Fibroblast of the conjunctiva (primary cell): ENCODE measurements at places on chromosomes 2 and 18.

DNA sequence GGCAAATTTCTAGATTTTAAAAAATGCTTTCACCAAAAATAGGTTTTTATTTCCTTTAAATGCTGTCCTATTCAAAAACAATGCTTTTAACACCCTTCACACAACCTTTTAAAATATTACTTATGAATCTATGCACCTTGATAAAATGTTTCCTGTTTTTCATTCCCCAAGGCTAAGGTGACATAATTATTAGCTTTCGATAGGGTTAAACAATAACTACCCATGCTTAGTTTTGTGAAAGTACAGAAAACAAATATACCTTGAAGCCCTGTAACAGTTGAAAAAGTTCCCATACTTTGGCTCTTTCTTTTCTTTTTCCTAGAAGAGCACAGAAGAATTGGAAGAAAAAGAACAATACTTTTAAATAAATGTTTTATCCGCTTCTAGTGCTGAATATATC is 54.9 kb upstream of the ITPRID2 start:
- DNase-seq = no peak

GRCh38 chr2:112626604-112627059 is 19.1 kb upstream of the SLC20A1 start:
- peak; percentile 46 for DNase-seq

DNA sequence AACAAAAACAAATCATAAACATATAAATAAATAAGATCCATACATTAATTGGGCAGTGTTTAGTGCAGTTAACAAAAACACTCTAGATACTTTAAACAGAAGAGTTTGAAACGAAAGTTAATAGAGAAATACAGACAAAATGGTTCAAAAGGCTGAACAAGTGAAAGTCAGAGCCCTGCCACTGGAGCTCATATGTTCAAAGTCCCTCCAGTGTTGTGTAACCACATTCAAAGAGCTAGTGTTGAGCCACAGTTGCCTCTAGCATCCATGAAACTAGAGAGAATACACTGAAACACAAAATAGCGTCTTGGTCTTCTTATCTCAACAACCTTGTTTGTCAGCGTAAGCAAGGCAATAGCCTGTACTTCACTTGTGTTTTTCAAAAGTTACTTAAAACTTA is 1309.8 kb upstream of the NRXN1 start:
- no peak for DNase-seq

DNA sequence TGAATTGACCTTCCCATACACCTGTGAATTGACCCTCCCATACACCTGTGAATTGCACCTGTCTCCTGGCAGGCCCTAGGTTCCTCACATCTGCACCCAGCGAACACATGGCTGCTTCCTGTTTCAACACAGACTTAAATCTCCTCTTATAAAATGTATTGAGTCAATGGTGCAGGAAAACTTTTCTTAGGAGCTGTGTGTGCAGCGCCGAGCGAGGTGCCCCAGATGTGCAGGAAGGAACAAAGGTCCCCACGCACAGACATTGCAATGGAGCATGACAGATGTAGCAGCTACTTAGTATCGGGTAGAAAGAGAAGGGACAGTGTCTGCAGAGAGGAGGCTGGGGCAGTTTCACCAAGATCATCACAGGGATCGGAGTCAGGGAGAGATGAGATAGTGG is 85.5 kb upstream of the PXDN start:
- DNase-seq = no peak

DNA sequence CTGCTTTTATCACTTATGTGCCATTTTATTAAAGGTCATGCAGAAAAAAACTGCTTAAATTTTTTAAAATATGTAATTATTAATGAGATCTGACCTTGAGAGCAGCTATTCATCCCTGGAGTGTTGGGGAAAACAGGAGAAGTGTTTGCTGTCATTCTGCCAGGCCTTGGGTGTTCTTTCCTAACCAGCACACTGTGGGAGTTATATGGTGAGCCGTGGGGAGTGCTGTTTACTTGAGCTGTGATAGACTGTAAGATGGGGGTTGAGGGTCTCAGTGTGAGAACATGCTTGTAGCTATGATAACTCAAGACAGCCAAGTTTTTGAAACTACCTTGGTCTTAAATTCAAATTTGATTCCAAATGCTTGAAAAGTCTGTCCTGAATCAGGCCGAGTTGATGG is 101.3 kb upstream of the ARHGAP28 start:
- DNase-seq = no peak

DNA sequence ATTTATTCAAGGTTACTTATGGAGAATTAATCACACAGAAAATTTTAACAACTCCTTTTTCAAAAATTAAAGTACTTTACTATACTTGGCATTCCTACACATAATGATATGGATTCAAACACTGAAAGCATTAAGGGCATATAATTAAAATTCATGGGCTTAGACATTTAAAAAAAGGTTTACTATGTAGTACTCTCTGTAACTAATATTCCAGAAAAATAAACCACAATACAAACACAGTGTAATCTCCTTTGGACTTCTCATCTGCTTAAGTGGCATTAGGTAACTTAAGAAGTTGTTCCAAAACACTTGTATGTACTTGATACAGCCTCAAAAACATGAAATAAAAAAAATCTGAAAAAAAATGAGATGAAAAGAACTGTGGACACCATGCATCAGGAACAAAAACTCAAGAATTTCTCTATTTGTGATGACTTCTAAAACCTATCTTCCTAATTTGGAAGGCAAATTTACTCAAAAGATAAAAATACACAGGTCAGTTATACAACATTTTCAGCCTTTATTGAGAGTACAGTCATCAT is 21.0 kb downstream of the C1D start:
- no peak for DNase-seq

- no peak for DNase-seq
These were observed 33.1 kb upstream of the HDAC4 start for GRCh38 chr2:239433777-239434403.

DNA sequence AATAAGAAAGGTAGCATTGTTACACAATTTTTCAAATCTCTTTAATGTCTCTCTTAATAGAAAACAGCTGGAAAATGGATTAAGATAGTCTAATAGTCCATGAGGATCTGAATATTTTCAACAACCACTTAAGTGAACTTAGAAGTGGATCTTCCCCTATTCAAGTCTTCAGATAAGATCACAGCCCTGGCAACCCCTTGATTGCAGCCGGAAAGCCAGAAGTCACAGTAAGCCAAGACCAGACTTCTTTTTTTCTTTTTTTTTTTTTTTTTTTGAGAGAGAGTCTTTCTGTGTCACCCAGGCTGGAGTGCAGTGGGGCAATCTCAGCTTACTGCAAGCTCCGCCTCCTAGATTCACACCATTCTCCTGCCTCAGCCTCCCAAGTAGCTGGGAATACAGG is 18.6 kb upstream of the ZC3H15 start:
- DNase-seq = no peak

DNA sequence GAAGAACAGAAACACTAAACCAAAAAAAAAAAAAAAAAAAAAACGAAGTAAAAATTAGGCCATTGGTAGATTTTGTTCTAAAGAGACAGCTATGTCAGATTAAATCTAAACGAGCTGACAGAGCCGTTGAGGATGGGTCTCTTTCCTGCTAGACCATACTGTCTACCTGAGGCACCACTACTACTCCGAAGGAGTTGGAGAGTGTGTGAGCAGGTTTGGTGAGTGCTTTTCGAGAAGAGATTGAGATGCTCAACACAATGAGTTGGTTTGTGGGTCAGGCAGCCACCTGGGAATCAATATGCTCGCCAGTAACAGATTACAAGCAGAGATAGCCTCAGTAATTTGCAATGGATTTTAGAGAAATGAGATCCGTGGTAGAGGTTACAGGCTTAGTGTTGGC is 281.5 kb upstream of the EPAS1 start:
- DNase-seq = no peak

GRCh38 chr2:124296470-124296869 is 271.4 kb downstream of the CNTNAP5 start:
- no peak for DNase-seq

GRCh38 chr2:195561116-195561921 is 95.7 kb upstream of the SLC39A10 start:
- peak; percentile 40 for DNase-seq

- no peak for DNase-seq
These were observed 42.5 kb upstream of the IL1R2 start for GRCh38 chr2:101949304-101949703.

DNA sequence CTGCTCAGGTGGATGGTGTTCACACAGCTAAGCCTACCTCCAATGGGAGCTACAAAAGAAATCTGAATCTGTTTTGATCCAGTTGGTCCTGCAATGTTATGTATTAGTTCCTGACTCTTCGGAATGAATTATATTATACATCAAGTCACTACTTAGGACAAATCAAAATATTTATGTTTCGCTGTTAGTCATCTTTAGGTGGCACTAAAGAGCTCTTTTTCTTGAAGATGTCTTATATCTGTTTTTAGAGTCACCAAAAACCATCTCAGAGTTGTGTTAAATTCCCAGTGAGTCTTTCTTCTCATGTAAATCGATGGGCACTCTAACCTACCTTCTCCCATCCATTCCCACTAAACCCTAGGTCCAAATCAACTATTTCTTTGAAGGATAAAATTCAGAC is 2.2 kb downstream of the DNER start:
- no peak for DNase-seq

DNA sequence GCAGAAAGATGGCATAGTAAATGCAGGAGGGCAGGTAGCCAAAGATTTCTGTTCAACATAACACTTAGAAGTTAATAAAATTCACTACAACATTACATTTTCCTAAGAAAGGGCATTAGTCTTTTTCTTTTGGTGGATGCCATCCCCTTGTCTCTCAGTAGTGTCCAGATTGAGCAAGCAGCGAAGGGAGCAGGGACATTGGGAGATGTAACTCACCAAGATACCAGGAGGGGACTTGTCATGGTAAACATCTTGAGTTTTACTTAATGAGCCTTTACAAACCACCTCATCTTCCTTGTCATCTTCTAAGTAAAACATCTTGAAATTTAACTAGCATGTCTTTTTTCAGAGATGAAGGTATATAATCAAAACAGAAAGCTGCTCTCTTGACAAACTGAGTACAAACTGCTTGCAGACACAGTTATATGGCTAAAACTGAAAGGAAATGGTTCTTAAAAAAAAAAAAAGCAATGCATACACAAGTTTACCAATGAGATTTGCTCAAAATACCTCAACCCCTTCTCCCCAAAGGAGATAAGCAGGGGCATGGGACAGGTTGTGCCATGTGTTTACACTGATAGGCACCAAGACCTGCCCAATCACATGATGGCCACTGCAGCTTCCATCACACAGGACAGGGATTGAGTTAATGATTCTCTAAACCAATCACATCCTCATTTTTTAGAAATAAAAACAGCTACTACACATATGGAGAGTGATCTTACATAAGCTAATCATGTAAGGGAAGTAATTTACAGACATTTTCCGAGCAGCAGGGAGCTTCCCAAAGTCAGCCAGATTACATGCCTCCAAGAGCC is 30.3 kb downstream of the LPIN2 start:
- no peak for DNase-seq

DNA sequence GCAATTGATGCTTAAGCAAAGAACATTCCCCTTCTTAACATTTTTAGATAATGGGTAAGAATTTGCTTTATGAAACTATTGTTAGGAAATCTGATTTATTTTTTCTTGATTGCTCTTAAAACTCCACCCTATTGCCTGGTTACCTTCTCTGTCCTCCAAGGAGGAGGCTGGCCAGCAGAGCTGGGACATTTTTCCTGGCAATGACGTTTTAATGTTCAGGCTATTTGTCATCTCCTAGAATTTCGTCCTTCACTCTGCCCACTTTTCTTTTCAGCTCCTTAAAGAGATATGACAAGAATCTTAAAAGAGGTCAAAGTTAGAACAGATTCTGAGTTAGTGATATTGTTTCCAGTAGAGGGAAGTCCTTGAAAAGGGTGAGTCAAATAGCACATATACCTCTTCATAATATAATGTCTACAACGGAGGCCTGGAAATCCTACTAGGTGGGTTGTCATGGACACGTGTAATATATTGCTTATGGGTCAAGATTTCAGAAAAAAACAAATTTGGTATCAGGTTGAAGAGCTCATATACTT is 141.0 kb downstream of the CMPK2 start:
- no peak for DNase-seq
